ENCODE measurements at places on chromosomes 6 and 20. TPM values are rescaled to one million over a fixed set of nuclear protein-coding genes. Genes with fewer than 3 reads are reported as not detected.

Gene MTFR2
- total RNA-seq, result 3.6 TPM

Gene CD164
- total RNA-seq, result 212 TPM

Gene HTR1B
- 17.9 TPM for total RNA-seq

Gene SIRPB1
- total RNA-seq, result 0.32 TPM

Gene LBP
- not detected for total RNA-seq

Gene MOG
- not detected for total RNA-seq

Gene C20orf204
- total RNA-seq, result 3.0 TPM

Gene SLC26A8
- not detected for total RNA-seq

Gene LRP11
- total RNA-seq, result 24.7 TPM

Gene SGK2
- not detected for total RNA-seq

Gene MRPL14
- total RNA-seq, result 83.2 TPM

Gene NT5DC1
- total RNA-seq, result 2.9 TPM

Gene LCA5
- 5.8 TPM for total RNA-seq

Gene PRDM13
- not detected for total RNA-seq

Gene SNX21
- total RNA-seq, result 32.5 TPM

Gene RAD21L1
- total RNA-seq, result not detected

Gene DDR1
- 8.1 TPM for total RNA-seq

Gene PXT1
- total RNA-seq, result not detected

Gene RGS19
- 18.2 TPM for total RNA-seq

Gene NSFL1C
- 36.8 TPM for total RNA-seq

Gene TMEM14C
- total RNA-seq, result 93.6 TPM

Gene OR2B6
- total RNA-seq, result not detected

Gene PACSIN1
- not detected for total RNA-seq

Gene PSORS1C2
- total RNA-seq, result not detected

Gene HLA-DQA2
- not detected for total RNA-seq

Gene MTRF1L
- total RNA-seq, result 33.5 TPM

Gene ADAM33
- 0.76 TPM for total RNA-seq

Gene RSPO3
- total RNA-seq, result 5.8 TPM

Data from epithelial cell of umbilical artery (primary cell).